Activated CD4-positive, alpha-beta memory T cell treated with anti-CD3 and anti-CD28 coated beads, Interleukin-2, amount 10 ng/mL, durations not matched to agents 7 days and 5 days (primary cell): ENCODE measurements at places on chromosomes 3 and 15. TPM values are rescaled to one million over a fixed set of nuclear protein-coding genes. Genes with fewer than 3 reads are reported as not detected.

GRCh38 chr15:61175024-61175423 lies 54.1 kb downstream of the RORA start:
- peaks cover 9% of the 10 kb centered on the region for H3K4me1 ChIP-seq
- H3K27ac ChIP-seq, result no peak overlapping the region
- no peak for DNase-seq

Gene GOLGA8R
- 3.5 TPM for total RNA-seq

- H3K4me1 ChIP-seq, result no peaks in the 10 kb centered on the region
- no peak overlapping the region for H3K4me3 ChIP-seq
- H3K36me3 ChIP-seq, result no peaks in the 10 kb centered on the region
- DNase-seq, result no peak
- no peak overlapping the region for H3K27ac ChIP-seq
Observed at GRCh38 chr3:158086776-158087175, 19.4 kb downstream of the SHOX2 start.

DNA sequence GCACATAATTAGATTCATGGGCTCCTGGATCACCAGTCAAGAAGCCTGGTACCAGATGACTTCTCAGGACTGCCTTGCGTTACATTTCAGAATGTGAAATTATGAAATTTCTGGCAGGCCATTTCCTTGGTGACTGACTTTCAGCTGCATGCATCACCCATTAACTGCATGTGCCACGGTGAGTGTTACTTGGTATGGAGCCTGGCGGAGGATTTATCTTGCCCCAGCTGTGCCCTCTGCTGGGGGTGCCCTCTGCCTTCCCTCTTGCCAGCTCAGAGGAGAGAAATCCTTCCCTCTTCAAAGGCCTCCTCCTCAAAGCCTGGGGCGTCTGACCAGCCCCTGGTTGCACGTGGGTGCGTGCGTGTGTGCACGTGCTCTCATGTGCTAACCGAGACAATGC lies 57.7 kb upstream of the CTSH start:
- H3K4me3 ChIP-seq, result no peak overlapping the region
- no peaks in the 10 kb centered on the region for H3K36me3 ChIP-seq
- peaks cover 2% of the 10 kb centered on the region for H3K27me3 ChIP-seq
- peaks cover 14% of the 10 kb centered on the region for H3K4me1 ChIP-seq
- no peak overlapping the region for H3K27ac ChIP-seq

Gene COL8A1
- 0.13 TPM for total RNA-seq

Gene GHRL
- total RNA-seq, result 0.91 TPM

Gene TIGIT
- 30.4 TPM for total RNA-seq

GRCh38 chr3:53171064-53171418 lies 10.0 kb downstream of the PRKCD start:
- no peaks in the 10 kb centered on the region for H3K27me3 ChIP-seq
- peaks cover 6% of the 10 kb centered on the region for H3K36me3 ChIP-seq

Gene FOXL2
- not detected for total RNA-seq

- H3K27me3 ChIP-seq, result no peaks in the 10 kb centered on the region
- no peak overlapping the region for H3K27ac ChIP-seq
- H3K4me3 ChIP-seq, result no peak overlapping the region
- H3K36me3 ChIP-seq, result no peaks in the 10 kb centered on the region
Observed at GRCh38 chr3:60919296-60919695, 332.0 kb downstream of the FHIT start.

DNA sequence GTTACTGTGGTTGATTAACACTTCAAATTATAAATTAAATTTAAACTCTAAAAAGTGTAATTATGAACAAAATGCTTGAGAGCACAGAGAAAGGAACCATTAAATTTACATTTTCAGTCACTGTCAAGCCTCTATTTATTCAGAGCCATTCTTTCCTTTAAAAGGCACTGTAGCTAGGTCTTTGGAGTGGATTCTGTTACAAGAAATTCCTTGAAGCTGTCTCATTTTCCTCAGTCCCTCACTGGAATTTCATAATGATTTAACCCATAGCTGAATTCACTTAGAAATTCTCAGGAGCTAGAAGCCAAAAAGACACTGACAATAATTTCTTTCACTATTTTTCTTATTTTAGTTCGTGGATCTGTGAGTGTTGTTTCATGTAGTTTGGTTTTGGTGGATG lies 81.2 kb upstream of the TCF12 start:
- H3K27ac ChIP-seq, result no peak overlapping the region
- no peaks in the 10 kb centered on the region for H3K36me3 ChIP-seq
- DNase-seq, result no peak
- peaks cover 2% of the 10 kb centered on the region for H3K27me3 ChIP-seq

Gene AP3B2
- not detected for total RNA-seq

DNA sequence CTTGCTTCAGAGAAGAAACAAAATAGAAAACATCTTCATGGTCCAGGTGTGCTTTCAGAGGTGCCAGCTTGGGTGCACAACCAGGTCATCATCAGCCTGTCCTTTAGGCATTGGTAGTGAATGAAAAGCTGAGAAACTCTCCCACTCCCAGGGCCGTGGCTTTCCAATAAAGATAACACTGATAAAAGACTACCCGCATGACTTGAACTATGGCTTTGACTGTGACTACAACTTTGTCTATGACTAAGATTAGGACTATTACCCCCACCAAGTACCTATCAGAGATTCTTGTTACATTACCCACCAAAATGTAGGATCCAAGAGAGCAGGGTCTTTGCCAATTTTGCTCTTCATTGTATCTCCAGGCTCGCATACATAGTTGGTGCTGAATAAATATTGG lies 115.2 kb downstream of the EDEM1 start:
- H3K27me3 ChIP-seq, result peaks cover 5% of the 10 kb centered on the region
- H3K4me1 ChIP-seq, result no peaks in the 10 kb centered on the region
- DNase-seq, result no peak
- no peak overlapping the region for H3K4me3 ChIP-seq
- H3K27ac ChIP-seq, result no peak overlapping the region

GRCh38 chr3:52490939-52491526 lies 4.1 kb upstream of the STAB1 start:
- no peak for DNase-seq
- peaks cover 20% of the 10 kb centered on the region for H3K36me3 ChIP-seq
- no peak overlapping the region for H3K4me3 ChIP-seq
- H3K27ac ChIP-seq, result no peak overlapping the region

DNA sequence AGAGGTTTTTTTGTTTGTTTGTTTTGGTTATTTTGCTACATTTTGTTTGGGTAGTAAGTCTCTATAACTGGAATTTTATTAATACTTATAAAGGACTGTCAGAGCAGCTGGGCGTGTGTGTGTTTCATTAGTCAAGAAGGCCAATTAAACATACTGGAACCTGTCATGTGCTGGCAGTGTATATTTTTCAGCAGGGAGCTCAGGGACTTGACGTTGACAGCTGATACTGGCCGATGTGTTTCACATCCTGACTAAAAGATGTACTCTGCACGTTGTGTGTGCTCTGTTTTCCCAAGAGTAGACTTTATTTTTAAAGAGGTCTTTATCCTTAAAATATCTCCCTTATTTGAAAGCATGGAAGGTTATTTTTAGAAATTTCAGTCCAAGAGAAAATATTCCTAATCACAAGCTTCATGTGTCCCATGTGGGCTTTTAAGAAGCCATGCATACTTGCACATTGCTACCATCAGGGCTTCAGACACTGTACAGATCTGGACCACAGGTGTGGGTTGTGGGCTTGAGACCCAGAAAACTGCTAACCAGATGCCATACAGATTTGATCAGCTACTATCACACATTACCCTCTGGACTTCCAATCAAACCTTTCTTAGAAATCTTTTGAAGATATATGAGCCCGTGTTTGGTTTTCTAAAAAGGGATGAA lies 135.9 kb downstream of the FEZF2 start:
- no peaks in the 10 kb centered on the region for H3K36me3 ChIP-seq
- DNase-seq, result no peak
- no peak overlapping the region for H3K27ac ChIP-seq
- H3K4me1 ChIP-seq, result no peaks in the 10 kb centered on the region
- no peak overlapping the region for H3K4me3 ChIP-seq
- H3K27me3 ChIP-seq, result peaks cover 2% of the 10 kb centered on the region

GRCh38 chr3:160379628-160380214 lies 19.3 kb downstream of the IFT80 start:
- no peak overlapping the region for H3K27ac ChIP-seq
- H3K4me1 ChIP-seq, result no peaks in the 10 kb centered on the region
- no peaks in the 10 kb centered on the region for H3K27me3 ChIP-seq
- no peak overlapping the region for H3K4me3 ChIP-seq
- no peak for DNase-seq
